Activated T-helper 2 cell treated with anti-CD3 and anti-CD28 coated beads, Interferon-gamma antibody, Interleukin-2, Interleukin-4, amounts not matched to agents 10 μg/mL and 5 μg/mL and 100 μg/mL, durations not matched to agents 14 hours and 24 hours and 36 hours (primary cell): ENCODE measurements at places on chromosomes 5 and 9. TPM values are rescaled to one million over a fixed set of nuclear protein-coding genes. Genes with fewer than 3 reads are reported as not detected.

DNA sequence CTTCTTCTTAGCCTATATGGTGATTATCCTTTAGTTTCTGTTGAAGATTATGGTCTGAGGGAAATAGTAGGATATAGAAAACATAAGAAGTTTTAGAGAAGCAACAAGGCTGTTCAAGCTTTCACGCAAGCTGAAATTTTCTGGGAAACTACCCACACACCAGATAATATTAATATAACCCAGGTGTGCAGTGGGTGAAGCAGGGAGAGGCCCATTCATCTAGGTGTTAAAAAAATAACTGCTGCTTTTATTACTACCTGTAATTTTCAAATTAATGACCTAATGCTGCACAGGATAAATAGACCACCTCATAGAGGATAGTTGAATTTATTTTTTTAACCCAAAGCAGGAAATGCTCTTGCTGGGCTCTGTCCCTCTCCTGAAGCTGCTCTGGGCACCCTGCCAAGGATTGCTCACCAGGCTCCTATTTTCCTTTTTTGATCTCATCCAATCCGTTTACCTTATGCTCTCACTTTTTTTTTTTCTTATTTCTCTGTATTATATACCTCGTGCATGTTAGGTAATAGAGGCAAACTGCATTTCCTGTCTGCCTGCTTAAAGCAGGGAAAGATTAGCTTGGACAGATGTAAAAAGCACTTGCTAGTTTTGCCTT, 124.3 kb upstream of the SLC12A2 start:
- DNase-seq = no peak

- DNase-seq = no peak
Measured at GRCh38 chr9:125444166-125444565, 182.5 kb downstream of the GAPVD1 start.

DNA sequence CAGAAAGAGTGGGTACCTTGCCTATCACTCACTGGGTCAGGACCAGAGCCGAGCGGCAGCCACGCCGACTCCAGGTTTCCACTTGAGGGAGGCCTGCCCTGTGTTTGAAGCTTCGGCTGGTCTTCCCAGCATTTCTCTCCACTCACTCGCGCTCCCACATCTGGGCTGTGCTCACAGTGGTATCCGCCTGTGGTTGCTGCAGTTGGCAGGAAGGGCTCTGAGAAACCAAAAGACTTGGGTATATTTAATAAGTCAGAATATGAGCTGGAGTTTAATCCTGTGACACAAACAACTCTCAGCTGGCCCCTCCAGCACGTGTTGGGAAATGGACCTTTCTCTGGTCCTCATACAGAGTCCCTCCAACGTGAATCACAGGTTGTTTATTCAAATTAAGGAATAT, 70.9 kb downstream of the SPRY4 start:
- DNase-seq = no peak

ACTBL2 gene
- total RNA-seq = not detected in 2 replicates

- DNase-seq = no peak
Measured at GRCh38 chr9:137829260-137829996, 48.2 kb upstream of the CACNA1B start.

GRCh38 chr5:167001246-167001645, 1290.2 kb upstream of the WWC1 start:
- DNase-seq = no peak

DNA sequence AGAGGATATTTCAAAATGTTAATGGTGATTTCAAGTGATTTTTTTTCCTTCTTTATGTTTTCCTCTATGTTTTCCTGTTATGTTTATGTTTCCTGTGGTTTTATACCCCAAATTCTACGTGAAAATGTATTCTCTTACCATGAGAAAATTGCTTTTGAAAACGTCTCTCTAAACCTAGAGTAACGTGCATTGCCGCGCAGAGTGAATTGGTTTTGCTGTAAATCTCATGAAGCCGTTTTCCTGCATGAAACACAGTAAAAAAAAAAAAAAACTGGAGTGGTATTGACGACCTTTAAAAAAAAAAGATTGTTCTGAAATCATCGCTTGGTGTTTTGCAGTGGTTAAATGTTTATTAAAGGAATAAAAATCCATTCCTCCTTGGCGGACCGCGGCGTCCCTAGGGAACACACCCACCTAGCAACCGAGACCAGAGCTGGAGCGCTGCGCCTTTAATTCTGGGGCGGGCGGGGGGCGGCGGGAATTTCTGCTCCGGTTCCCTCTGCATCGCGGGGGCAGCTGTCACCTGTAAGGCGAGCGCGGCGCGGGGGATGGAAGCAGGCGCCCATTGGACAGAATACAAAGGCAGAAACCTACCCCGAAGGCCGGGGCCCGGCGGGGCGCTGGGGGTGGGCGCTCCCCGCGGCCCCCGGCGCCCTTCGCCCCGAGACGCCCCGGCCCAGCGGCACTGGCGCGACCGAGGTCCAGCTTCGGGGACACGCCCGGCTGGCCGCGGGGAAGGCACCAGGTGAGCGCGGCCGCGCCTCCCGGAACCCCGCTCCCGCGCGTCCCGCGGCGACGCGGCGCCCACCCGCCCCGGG, at the start of gene SOWAHA:
Gene SOWAHA, plus strand, starts transcription at position 522 of the 818 bp plus-strand sequence. CDS start 320 bp downstream, outside the sequence.
- DNase-seq = no peak

- DNase-seq = no peak
Measured at GRCh38 chr9:16445141-16445920, 425.1 kb downstream of the BNC2 start.

- DNase-seq = no peak
Measured at GRCh38 chr5:154653418-154653763, 101.8 kb upstream of the LARP1 start.

- DNase-seq = no peak
Measured at GRCh38 chr9:1473956-1474634, 423.9 kb downstream of the DMRT2 start.

TRPM6 gene
- total RNA-seq = 0.05 and 0.09 TPM in 2 replicates

CCL19 gene
- total RNA-seq = not detected in 2 replicates

DNA sequence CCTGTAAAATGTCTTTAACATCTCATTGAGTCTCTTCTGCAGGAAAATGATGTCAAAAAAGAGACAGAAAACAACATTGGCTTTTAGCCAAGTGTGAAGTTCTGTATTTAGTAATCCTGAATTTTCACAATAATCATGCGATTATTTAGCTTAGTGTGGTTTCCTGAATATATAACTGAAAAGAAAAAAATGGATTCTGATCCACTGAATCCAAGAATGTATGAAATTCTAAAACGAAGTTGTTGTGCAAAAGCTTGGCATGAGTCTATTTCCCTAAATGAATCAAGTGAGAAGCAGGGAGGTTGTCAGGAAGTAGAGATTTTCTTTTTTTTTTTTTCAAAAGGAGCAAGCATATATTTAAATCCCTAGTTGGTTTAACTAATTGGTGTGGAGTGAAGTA, 145.9 kb upstream of the CDH6 start:
- DNase-seq = no peak

- no peak for DNase-seq
Measured at GRCh38 chr5:124179819-124180218, 566.6 kb downstream of the ZNF608 start.

DNA sequence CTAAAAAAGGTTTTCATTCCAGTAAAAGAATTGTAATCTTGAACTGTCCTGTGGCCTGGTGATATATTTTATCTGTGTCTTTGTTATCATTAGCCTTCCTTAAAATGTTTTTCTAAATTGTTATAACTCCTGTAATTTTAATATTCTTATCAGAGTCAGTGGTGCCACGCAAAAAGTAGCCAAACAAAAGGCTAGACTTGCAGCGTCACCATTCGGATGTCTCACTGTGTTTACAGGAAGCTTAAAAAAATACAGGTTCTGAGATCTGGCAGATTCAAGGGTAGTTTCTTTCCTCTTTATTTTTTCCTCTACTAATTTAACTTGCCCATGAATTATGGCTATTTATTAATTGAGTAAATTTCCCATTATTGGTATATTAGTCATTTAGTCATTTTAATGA, 362.3 kb downstream of the MAT2B start:
- no peak for DNase-seq

- DNase-seq = no peak
Measured at GRCh38 chr5:177447611-177448243, 1.1 kb downstream of the PRR7 start.

DNA sequence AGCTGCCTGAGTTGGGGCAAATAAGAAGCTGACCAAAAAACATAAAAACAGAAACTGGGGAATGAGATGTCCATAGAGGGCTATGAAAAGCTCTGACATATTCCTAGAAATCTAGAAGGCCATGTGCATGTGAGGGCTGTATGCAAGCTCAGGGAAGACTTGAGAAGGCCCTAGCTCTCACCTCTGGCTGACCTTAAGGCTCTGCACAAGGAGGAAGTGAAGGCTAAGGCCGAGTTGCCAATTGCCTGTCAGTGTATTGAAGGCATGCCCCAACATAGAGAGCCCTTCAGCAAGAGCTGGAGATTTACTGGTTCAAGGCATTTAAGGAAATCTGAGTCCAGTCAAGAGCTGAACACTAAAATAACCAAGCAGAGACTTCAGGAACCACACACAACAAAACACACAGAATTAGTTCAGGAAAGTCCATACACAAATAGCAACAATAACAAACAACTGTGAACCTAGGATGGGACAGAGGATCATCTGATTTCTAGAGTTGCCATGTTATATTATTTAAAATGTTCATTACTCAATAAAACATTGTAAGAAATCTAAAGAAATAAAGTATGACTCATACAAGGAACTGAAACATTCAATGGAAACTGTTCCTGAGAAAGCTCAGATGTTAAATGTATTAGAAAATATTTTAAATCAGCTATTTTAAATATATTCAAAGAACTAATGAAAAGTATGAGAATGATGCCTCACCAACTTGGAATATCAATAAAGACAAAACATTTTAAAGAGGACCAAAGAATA, 161.8 kb downstream of the AUH start:
- DNase-seq = no peak

GFI1B gene
- not detected in 2 replicates for total RNA-seq

PCDHA9 gene
- not detected in 2 replicates for total RNA-seq

SLC34A3 gene
- total RNA-seq = not detected in 2 replicates

DNA sequence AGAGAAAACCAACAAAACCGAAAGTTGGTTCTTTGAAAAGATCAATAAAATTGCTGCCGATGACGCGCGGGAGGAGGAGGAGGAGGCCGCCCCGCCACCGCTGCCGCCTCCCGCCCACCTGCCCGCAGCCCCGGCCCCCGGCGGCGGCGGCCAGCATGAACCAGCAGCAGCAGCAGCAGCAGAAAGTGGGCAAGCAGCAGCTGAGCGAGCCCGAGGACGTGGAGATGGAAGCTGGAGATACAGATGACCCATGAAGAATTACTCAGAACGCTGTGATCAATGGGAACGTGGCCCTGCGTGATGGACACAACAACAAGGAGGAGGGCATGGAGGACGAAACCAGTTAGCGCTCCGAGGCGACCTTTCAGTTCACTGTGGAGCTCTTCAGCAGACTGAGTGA, 53.9 kb upstream of the EFNA5 start:
- no peak for DNase-seq

DNA sequence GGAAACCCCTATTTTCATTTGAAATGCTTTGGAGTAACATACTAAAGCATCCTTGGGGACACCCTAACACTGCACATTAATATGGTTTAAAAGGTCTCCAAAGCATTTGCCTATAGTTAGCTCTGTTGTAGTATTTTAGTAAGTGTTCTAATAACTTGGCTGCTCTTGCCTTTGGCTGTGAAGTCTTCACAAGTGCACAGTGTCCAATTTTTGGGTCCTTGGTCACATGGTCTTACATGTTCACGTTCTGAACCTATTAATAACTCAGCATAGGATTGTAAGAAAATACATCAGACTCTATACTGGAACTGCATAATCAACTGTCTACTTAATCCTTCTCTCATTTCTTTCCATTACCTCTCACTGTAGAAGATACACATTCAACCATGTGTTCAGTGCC, 17.4 kb downstream of the ADAMTS19 start:
- no peak for DNase-seq

GRCh38 chr9:70411930-70412831, 2.3 kb downstream of the KLF9 start:
- DNase-seq = peak; percentile 55

DNA sequence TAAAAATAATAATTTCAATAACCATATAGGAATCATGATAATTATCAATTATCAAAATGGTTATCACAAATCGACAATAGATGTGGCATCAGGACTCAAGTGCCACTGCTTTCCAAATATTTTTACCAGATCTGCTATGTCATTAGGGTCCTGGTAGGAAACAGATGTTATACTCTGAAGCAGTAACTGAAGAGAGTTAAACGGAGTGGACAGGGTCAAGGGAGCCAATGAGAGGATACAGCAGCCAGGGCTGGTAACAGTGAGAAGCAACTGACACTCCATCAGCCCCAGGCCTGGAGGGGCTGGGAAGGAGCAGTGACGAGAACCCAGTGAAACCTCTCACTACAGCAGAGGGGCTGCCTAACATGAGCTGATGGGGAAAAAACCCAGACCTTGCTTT, 322.4 kb downstream of the NPR3 start:
- no peak for DNase-seq

DNA sequence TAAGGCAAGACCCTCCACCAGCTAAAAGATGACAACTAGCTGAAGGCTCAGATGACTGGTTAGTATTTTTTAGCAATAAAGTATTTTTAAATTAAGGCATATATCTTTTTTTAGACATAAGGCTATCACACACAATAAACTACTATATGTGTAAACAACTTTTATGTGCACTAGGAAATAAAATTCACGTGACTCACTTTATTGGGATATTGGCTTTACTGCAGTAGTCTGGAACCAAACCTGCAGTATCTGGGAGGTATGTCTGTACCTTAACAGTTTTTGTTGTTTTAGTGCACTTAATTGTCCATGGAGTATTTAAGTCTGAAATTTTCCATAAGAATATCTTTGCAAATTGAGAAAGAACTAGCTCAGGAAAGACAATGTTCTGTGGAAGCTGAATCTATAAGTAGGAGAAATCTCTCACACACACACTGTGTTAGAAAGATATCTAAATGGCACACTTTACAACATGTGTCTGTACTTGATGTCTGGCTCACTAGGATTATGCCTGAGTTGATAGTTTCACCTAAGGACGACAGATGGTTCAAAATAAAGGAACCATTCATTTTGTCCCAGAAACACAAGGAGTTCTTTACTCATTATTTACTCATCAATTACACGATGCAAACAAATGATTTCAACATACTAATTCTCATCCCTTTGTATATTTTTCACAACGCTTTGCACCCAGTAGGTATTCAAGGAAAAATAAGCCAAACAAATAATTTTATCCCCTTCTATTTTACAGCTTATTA, 4.6 kb downstream of the RAPGEF6 start:
- no peak for DNase-seq

DNA sequence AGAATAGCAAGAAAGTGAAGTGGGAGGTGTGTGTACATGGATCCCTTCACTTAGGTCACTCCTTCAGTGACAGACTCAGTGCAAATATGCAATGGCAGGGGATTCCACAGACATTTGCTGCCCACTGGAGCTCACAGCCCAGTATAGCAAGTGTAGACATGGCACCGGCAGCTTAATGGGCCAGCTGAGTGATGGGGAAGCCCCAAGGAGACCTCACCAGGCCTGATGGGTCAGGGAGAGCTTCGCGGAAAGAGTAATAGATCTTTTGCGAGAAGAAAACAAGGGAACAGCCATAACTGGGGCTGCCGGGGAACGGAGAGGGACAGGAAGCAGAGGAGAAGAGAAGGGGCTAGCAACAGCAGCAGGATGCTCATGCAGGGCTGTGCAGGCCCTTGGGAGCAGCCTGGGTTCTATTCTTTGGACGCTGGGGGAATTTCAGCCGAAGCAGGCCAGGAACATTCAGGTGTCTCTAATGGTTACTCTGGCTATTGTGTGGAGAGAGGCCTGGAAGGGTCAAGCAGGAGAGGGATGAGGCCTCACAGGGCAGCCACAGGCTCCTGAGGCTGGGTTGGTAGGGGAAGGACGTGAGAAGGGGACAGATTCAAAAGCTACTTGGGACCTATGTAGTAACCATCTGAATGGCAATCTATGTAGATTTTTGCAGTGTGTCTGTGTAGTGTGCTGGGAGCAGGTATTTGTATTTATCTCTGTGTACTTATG, 27.0 kb downstream of the TCF7 start:
- no peak for DNase-seq
